Activated T-helper 1 cell treated with Interleukin-2 at 50 U/mL for 16 hours (primary cell): ENCODE measurements at places on chromosomes 16 and 17.
A peak's percentile ranks its signal among the peaks of the same experiment; 100 is the strongest.

GRCh38 chr16:24381470-24382118, 125.5 kb downstream of the CACNG3 start:
- no peak for DNase-seq

GRCh38 chr17:2957631-2958286, 105.6 kb downstream of the OR1D5 start:
- no peak for DNase-seq

DNA sequence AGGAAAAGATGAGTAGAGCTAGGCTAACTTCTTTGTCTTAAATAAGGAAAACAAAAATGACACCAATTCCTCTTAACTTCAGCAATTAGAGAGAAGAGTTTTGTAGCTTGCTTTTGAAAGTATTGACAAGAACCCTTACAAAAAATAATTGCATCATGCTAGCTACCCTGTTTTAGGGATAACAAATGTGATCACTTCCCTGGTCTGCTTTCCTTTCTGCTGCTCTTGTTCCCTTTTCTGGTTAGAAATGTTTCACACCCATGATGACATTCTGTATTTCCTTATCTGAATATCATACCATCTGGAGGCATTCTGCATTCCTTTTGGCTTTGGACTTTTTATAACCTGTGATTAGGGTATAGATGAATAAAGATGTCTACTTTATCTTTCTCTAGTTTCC, 9.9 kb upstream of the SMIM36 start:
- no peak for DNase-seq

DNA sequence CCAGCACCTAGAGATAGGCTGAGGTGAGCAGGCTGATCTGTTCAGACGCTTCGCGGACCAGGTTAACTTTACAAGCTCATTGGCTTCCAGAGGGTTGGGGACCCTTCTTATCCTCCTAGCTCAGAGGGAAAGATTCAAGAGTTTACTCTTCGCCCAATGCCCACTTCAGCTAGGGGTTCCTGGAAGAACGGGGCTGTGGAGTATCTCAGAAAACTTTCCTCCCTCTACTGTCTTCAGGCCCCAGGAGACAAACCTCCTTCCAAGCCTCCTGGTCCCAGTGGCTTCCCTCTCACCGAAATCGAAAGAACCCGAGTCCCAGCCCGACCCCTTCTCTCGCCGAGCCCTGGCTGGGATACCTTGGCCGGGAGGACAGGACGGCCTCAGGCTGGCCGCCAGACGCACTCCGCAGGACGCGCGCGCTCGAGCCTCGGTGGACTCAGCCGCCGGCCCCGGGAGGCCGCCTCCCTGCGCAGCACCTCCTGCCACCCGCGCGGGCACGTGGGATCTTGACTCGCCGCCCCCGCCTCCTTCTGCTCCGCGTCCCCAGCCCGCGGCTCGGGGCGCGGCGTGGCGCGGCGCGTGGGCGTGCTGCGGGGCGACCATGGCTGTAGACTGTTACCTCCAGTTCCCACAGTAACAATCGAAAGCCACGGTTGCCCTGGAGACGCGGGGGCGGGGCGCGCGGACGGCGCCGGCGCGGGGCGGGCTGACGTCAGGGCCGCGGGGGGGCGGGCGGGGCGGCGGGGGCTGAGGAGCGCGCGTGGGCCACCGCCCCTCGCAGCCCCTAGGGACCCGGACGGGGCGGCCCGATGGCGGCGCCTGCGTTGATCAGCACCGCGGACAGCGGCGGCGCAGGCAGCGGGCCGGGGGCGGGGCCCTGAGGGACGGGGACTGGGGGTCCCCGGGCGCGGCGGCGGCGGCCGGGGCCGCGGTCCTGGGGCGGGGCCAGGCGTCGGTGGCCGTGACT, 5.3 kb upstream of the HIC1 start:
- DNase-seq = peak; percentile 85

DNA sequence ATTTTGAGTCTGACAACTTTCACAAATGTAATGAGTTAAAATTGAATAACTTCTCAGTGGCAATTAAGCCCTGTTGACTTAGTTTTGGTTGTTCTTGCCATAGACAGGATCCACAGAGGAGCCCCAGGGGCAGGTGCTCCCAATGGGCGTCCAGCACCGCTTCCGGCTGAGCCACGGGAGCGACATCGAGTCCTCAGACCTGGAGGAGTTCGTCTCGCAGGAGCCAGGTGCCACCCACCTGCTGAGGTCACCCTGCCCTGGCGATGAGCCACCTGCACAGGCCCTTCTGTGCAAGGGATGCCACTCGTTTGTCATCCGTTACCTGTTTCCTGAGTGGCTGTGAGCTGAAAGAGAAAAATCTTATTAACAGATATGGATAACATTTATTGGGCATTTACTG, 10.7 kb downstream of the CCDC40 start:
- DNase-seq = no peak

DNA sequence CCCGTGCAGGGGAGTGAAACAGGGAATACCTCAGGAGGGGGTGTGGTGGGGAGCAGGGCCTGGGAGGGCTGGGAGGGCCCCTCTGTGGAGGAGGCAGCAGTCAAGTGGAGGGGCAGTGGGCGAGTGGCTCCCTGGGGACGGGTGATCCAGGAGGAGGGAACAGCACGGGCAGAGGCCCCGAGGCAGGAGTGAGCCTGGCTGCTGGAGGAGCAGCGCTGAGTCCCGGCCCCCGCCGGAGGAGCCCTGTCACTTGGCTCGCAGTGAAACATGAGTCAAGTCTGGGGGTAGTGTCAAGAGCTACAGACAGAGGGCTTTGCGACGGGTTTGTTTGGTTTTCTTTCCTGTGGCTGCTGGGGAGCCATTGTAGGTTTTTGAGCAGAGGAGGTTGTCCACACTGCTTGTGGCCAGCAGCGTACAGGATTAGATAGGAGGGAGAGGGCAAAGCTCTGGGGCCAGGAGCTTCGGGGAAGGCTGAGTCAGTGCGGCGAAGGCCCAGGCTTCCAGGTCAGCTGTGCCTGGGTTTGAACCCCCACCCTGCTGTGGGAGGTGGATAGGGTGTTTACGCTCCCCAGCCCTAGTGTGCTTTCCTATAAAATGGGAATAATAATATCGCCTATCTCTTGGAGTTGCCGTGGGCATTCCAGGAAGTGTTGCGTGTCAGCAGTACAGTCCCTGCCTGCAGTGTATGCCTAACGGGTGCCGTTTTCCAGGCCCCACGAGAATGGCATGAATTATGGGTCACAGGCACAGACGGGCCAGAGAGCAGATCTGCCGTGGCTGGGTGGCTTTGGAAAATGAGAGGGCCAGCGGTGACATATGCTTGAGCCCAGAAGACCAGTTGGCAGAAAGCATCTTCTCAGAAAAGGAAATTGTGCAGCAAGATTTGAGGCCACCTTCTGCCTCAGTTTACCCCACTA, 115.9 kb upstream of the CIBAR2 start:
- no peak for DNase-seq

GRCh38 chr17:6347776-6348175, 87.1 kb downstream of the AIPL1 start:
- DNase-seq = no peak

DNA sequence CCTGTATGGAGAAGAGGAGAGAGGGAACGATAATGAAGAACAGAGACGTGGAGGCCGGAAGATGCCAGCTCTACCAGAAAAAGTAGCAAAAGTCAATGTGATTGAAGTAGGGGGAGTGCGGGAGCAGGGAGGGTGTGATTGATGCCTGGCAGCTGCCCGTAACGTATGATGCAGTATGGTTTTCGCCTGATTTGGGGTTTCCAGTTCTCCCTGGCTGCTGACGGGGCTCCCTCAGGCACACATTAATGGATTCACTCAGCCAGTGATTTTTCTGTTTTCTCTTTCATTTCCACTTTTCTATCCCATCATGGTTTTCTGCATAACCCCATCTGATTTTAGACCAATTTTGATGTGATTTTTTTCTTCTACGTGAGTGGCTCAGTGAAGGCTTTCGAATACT, 62.1 kb downstream of the PRKCA start:
- DNase-seq = no peak

DNA sequence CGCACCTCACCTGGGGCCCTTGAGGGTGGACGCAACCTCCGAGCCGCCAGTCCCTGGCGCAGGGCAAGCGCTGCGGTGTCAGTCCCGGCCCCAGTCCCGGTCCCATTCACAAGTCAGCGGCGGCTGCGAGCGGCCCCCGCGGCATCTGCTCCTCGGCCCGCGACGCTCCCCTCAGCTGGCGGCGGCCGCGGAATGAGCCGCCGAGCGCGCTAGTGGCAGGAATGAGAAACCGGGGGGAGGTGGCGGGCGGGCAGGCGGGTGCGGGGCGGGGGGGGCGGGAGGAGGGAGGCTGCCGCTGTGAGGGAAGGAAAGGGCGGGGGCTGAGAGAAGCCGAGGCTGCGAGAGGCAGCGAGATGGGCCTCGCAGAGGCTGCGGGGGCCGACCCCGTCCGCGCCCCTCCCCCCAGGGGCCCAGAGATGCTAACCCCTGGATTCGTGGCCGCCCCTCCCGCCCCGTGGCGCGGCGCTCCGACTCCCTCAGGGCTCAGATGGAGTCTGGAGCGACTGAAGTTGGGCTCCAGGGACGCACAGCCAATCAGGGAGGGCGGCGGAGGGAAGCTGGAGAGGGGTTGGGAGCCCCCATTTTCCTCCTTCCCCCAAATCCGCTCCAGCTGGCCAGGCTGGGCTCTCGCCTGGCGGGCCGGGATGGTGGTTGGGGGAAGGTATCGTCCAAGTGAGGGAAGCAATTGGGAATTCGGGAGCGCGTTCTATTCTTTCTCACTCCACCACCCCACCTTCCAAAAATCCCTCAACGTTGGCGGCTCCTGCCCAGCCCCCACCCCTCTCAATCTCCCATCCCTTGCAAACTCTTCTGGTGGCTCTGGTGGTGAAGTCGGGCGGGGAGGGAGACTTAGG, at the start of gene CDH11:
TSS of gene CDH11 (minus strand) at position 194 of the 854 bp plus-strand sequence. CDS start 117,194 bp downstream, outside the sequence.
- DNase-seq = no peak

- DNase-seq = no peak
Observed at GRCh38 chr16:19746561-19746960, 28.5 kb downstream of the IQCK start.

GRCh38 chr17:28327709-28328108, 7.6 kb downstream of the IFT20 start:
- no peak for DNase-seq

DNA sequence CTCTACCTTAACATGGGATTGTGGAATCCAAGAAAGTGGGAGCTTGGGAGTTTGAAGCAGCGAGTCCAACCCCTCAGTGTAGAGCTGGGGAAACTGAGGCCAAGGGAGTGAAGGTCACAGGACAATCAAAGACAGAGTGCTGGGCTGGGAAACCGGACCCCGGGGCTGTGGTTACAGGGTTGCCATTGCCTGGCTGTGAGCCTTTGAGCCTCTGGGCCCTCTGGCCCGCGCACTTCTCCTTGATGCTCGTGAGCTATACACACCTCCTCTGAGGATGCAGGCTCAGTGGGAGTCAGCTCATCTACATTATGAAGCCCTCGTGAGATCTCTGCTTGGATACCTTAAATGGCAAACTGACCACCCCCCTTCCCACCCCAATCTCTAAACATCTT, 2.1 kb downstream of the ABCC3 start:
- no peak for DNase-seq

- DNase-seq = no peak
Observed at GRCh38 chr16:51416926-51417325, 265.9 kb upstream of the SALL1 start.

DNA sequence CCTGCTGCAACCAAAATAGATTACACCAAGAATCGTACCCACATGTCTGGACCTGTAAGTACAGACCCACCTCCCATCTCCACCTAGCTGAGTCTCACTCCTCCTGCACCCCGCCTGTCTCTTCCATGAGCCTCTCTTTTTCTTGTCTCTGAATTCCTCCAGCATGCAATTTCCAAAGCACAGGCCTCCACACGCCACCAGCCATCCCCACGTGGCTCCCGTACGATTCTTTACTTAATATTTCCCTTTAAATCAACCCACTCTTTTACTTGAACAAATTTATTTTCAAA, 1.2 kb downstream of the RPH3AL start:
- no peak for DNase-seq

DNA sequence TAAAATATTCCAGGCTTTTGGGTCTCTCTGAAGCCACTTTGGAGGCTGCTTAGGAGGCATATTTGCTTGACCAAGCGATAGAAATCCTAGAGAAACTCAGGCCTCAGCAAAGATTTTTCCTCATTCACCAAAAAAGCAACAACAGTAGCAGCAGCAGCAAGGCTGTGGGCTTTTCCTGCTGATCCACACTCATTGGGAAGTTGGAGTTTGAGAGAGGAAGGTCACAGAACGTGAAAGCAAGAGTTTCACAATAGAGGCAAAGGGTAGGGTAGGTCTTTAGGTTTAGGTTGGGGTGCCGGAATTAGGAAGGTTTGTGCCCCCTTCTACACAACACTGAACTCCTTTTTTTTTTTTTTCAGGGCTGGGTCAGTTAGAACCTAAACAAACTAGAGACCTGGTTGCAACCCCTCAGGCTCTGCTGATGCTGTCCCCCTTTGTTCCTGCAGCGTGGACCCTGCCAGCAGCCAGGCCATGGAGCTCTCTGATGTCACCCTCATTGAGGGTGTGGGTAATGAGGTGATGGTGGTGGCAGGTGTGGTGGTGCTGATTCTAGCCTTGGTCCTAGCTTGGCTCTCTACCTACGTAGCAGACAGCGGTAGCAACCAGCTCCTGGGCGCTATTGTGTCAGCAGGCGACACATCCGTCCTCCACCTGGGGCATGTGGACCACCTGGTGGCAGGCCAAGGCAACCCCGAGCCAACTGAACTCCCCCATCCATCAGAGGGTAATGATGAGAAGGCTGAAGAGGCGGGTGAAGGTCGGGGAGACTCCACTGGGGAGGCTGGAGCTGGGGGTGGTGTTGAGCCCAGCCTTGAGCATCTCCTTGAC, 2.0 kb downstream of the TMUB2 start:
- DNase-seq = no peak
